Stimulated activated CD4-positive, alpha-beta T cell treated with anti-CD3 and anti-CD28 coated beads, Interleukin-4, amount 100 ng/mL, for 1 hour (primary cell): ENCODE measurements at places on chromosomes 2 and 18.

GRCh38 chr2:187206071-187206470 lies 242.0 kb downstream of the CALCRL start:
- DNase-seq = no peak

GRCh38 chr2:219106251-219106650 lies 45.5 kb upstream of the IHH start:
- no peak for DNase-seq

- no peak for DNase-seq
These were observed 8.0 kb downstream of the GPR39 start for GRCh38 chr2:132424526-132425121.

DNA sequence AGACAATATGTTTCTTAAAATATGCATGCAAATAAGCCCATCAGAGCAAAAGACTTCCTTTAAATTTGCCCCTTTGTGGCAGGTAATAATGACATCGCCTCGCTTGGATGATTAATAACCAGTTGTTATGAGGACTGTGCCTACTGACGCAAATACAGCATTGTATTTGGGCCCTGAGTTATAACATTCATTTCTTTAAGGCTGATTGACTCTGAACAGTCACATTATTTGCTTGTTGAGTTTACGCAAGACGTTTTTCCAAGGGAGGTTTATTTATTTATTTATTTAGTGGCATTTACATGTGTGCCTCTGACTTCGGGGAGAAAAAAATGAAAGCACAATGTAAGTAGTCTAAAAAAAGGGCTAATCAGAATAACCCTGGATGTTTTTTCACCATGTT lies 88.3 kb downstream of the SLC8A1 start:
- no peak for DNase-seq

- DNase-seq = no peak
These were observed 46.0 kb downstream of the CAVIN2 start for GRCh38 chr2:191800874-191801273.

DNA sequence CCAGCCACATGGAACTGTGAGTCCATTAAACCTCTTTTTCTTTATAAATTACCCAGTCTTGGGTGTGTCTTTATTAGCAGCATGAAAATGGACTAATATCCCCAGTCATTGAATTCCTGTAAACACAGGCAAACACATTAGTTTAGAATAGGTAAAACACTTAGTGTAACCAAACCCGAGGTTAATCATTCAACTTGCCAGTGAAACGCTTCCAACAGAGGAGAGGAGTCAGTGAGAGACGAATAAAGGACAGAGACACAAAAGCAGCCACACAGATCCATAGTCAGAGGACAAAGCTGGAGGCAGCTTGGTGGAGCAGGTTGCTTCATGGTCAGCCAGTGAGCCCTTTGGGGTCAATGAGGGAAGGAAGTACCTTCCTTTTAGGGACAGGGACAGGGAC lies 348.1 kb downstream of the TGIF1 start:
- DNase-seq = no peak

DNA sequence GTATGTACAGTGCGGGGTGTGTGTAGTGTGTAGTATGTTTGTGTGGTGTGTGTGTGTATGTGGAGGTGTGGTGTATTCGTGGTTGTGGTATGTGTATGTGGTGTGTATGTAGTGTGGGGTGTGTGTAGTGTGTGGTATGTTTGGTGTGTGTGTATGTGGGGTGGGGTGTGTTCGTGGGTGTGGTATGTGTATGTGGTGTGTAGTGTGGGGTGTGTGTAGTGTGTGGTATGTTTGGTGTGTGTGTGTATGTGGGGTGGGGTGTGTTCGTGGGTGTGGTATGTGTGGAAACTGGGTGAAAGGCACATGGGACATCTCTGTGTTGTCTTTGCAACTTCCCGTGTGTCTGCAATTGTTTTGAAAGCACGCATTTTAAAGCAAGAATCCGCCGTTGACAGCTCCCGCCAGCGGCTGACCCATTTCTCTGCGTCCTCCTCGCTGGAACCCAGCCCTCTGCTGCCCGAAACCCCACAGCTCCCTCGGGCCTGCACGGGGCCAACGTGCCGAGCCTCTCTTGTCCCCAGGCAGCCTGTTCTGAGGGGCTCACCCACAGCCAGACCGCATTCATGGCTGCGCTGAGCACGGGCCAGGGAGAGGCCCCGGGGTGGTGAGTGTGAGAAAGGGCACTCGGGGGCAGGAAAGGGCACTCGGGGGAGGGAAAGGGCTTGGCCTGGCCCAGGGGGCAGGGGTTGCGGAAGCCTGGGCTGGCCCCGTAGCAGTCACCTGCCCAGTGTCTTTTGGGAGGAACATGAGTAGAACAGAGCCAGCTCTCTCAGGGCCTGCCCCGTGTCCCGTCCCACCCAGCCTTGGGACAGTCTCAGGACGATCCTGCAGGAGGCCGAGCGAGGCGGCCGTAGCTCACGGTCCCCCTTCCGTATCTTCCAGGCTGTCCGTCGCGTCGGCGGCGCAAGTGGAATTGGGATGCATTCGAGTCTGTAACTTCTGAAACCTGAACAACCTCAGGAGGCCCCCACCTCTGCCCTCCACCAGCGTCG lies 61.4 kb downstream of the TWIST2 start:
- DNase-seq = no peak

- no peak for DNase-seq
These were observed 29.3 kb downstream of the MBP start for GRCh38 chr18:77103187-77103850.

- DNase-seq = no peak
These were observed 181.7 kb upstream of the TPO start for GRCh38 chr2:1231466-1232063.

DNA sequence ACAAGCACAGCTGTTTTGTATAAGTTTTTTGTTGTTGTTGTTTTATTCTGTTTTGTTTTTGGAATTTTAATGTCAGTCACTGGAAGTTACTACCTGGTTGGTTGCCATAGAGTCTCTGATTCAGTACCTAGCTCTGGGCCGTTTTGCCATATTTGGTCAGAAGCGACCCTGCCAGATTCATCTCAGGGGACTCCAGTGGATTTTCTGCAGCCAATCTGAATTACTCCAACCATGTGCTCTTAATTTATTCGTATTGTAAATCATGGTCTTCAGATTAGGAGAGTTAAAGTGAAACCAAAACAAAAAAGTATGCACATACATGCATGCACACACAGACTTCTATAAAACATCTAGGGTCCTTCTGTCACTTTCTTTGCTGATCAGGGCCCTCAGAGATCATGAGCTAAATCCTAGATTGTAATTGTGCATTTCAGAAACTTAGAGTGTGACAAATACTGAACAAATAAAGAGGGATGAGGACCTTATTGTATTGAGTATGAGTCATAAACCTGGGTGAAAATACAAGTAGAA lies 317.4 kb upstream of the UBE2E3 start:
- DNase-seq = no peak

DNA sequence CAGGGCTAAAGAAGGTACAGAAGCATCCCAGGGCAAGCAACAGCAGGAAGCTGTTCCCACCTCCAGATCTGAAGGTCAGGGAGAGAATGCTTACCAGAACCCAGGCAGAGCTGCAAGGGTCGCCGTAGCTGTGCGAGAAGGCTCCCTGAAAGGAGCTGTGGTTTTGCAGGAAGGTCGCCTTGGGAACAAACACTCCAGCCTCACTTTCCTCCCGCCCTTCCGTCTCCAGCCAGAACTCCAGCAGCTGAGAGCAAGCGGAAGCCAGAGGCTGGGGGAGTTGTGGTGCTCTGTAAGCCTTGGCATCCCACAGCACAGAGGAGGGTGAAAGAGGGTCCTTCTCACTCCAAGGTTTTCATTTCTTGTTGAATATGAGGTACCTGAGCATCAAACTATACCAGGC lies 18.3 kb upstream of the ICOS start:
- no peak for DNase-seq

GRCh38 chr2:3268705-3269029 lies 109.0 kb downstream of the EIPR1 start:
- DNase-seq = no peak

DNA sequence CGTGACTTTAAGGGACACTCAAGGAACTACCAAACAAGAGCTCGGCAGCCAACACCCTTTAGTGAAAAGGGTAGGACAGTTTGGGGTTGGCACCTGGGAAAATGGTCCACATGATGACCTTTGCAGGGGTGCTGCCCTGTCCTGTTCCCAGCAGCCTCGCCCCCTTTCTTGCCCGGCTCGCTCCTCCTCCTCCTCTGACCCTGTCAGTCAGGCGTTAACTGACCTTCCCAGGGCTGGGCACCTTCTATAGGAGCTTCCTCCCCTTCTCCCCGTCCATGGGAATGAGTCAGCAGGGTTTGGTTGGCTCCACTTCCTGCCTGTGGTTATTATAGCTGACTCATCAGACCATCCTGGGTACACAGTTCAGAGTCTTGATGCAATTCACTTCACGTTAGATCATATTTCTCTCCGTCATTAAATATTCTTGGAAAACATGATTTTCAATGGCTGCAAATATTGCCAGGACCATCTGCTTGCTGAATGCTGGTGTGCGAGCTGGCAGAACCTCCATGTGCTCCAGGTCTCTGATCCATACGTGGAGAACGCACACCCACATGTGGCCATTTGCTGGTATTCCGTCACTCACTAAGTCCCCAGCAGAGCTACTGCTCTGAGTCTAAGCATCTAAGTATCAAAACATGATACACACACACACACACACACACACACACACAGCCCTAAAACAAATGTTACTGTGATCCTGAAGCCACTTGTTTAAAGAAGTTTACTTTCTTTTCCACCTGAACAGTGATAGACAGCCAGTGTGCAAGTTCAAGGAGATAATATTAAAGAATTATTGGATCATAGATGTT lies 185.0 kb downstream of the ANAPC1 start:
- peak; percentile 24 for DNase-seq

GRCh38 chr18:361100-361732 lies 93.4 kb upstream of the THOC1 start:
- DNase-seq = no peak

- no peak for DNase-seq
These were observed 251.9 kb upstream of the CHAC2 start for GRCh38 chr2:53515435-53516332.

DNA sequence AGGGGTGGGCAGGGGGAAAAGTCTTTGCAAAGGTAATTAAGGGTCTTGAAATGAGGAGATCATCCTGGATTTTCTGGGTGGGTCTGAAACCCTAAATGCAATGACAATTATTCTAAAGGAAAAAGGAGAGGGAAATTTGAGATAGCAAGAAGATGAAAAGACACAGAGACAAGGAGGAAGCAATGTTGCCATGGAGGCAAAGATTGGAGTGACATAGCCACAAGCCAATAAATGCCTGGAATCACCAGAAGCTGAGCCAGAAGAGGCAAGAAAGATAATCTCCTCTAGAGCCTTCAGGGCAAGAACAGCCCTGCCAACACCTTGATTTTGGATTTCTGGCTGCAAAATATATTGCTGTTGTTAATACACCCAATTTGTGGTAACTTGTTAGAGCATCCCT lies 1246.3 kb upstream of the PIK3C3 start:
- DNase-seq = no peak

DNA sequence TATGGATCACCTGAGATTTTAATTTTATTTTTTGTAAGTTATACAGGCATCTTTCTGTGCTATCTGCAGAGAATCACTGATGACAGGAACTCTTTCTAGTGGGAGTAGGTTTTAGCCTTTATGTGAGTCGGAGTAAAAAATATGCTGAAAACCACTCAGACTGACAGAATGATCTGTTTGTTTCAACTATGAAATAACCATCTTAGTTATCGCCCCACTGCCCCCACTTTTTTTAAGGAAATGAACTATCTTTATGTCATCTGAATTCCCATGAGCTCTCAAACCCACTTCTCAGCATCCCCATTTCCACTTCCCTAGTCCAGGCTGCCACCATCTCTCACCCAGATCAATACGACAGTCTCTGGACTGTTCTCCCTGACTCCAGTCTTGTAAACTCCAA lies 38.9 kb downstream of the MRPL33 start:
- DNase-seq = no peak

DNA sequence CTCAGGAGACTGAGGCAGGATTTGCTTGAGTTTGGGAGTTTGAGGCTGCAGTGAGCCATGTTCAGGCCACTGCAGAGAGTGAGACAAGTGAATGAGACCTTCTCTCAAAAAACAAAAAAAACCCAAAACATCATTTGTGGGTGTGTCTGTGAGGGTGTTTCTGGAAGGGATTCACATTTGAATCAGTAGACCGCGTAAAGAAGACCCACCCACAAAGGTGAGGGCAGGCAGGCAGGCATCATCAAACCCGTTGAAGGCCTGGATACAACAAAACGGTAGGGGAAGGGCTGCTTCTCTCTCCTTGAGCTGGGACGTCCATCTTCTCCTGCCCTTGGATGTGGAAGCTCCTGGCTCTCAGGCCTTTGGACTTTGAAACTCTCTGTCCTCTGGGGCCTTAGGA lies 25.4 kb downstream of the CDKL4 start:
- DNase-seq = no peak

DNA sequence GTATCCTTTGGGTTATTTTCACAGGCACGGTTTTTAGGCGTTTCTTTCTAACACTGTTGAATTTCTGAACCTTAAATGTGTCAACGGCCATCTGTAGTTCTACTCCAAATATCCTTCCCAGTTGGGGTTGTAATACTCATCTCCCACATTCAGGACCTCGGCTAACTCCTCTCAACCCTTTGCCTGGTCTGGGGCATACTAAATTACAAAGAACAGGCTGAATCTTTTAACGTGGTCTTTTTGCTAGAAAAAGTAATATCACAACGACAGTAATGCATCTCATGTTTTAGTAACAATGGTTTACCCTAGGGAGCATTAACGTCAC lies 2.1 kb downstream of the RPRM start:
- DNase-seq = no peak

DNA sequence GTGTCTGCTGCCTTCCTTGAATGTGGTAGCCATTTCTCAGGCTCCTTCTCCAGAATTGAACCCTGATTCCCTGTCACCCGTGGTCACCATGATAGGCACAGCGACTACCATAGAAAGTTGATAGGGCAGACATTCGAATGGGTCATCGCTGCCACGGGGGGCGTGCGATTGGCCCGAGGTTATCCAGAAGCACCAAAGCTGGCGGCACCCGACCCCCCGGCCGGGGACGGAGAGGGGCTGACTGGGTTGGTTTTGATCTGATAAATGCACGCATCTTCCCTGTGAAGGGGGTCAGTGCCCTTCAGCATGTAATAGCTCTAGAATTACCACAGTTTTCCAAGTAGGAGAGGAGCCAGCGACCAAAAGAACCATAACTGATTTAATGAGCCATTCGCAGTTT lies 94.0 kb upstream of the ANKRD30BL start:
- no peak for DNase-seq

DNA sequence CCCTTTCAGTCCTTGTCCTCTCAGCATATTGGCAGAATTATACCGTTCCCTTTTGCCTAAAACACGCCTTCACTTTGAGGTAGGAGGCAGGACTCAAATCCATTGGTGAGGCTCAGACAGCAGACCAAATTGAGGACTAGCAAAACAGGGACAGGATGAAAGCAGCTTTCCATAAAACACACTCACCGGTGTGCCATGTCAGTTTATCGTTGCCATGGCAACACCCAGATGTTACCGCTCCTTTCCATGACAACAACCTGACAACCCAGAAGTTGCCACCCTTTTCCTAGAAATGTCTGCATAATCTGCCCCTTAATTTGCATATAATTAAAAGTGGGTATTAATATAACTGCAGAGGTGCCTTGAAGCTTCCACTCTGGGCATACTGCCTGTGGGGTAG lies 730.4 kb downstream of the METTL4 start:
- DNase-seq = no peak
